ENCODE measurements at places on chromosomes 11 and 22.

GRCh38 chr11:116813170-116813569, 9.9 kb downstream of the APOA4 start:
- DNase-seq, result no peak

GRCh38 chr22:36256478-36256877, 3.5 kb downstream of the APOL1 start:
- DNase-seq, result no peak

GRCh38 chr11:68641880-68642279, 42.5 kb upstream of the GAL start:
- DNase-seq, result no peak

DNA sequence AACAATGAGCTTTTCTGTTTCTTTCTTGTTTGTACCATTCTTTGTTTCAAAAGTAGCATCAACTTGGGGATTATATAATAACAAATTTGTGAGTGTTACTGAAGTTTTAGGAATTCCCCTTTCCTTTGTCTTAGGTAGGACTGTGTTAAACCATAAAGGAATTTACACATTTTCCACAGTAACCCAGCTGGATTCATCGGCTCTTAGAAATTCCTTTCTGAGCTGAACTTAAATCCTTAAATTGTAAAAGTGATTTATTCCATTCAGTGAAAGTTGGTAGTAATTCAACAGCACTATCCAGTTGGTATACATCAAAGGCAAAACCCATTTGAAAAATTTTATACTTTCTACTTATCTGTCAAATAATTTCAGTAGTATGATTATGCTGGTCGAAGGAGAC, 11.8 kb downstream of the EMSY start:
- no peak for DNase-seq

GRCh38 chr11:112345166-112345565, 84.5 kb upstream of the PLET1 start:
- DNase-seq, result no peak

- DNase-seq, result no peak
Measured at GRCh38 chr11:14544611-14545010, 24.4 kb upstream of the PSMA1 start.

DNA sequence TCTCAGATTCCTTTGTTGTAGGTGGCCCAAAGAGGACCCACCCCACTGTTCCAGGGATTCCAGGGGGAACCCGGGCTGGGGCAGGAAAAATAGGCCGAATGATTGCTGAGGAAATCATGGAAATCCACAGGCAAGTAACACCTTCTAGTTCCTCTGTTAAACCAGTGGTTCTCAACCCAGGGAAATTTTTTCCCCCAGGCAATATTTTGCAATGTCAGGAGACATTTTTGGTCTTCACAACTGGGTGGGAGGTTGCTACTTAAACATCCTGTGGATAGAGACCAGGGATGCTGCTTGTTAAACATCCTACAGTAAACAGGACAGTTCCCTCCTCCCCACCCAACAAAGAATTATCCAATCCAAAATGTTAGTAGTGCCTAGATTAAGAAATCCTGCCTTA, 84.7 kb downstream of the BTBD10 start:
- no peak for DNase-seq

DNA sequence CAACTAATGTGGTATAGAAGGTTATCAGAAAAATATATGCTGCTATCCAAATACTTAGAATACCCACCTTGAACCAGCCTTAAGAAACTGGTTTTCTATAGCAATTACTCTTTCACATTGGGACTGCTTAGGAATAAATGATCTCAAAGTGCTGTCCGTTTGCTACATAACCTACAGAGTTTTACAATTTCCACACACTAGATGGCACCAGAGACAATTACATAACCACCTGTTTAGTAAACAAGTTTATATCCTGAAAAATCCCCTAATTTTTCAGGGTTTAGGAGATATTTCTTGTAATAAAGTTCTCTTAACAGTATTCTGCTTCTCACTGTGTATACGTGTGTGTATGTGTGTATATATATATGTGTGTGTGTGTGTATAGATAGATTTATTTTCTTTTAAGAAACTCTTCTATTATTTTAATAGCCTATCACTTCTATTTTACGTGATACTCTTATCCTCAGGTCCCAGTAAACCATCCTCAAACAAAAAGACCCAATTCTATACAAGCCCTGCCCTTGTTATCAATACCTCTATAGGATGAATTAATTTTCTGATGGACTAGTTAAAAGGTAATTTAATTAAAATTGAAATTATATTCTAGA, 6.7 kb upstream of the OR5I1 start:
- DNase-seq, result no peak

GRCh38 chr11:27699242-27699925, 871 bp downstream of the BDNF start:
- DNase-seq, result no peak

DNA sequence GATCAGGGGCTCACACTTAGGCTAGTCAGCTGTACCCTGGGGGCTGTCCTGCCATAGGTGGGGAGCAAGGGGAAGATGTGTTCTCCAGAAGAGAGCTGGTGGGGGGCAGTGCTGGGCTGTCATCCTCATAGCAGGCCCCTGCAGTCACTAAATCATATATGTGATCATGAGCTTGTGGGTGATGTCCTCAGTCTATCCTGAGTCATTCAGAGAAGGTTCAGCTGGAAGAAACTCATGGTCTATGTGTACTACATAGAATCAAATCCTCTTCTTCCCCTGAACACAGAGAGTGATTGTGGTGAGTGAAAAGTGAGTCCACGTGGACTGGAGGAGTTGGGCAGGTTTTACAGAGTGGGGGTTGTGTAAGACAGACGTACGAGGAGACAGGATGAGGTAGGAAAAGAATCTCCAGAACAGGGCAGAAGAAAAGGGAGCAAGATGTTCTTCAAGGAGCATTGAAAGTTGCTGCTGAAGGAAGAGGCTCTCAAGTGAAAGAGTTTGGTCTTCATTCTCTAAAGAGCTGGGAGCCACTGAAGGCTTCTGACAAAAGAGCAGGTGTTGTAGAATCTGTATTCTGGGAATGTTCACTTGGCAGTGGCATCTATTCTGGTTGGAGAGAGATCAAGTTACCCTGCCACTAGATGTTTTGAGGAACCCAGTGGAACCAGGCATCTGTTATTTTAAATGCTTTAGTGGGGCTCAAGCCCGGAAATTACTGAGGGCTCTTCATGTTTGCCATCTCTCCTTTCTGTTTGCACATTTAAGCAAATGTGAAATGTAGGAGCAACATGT, 68.9 kb downstream of the C22orf31 start:
- DNase-seq, result no peak

DNA sequence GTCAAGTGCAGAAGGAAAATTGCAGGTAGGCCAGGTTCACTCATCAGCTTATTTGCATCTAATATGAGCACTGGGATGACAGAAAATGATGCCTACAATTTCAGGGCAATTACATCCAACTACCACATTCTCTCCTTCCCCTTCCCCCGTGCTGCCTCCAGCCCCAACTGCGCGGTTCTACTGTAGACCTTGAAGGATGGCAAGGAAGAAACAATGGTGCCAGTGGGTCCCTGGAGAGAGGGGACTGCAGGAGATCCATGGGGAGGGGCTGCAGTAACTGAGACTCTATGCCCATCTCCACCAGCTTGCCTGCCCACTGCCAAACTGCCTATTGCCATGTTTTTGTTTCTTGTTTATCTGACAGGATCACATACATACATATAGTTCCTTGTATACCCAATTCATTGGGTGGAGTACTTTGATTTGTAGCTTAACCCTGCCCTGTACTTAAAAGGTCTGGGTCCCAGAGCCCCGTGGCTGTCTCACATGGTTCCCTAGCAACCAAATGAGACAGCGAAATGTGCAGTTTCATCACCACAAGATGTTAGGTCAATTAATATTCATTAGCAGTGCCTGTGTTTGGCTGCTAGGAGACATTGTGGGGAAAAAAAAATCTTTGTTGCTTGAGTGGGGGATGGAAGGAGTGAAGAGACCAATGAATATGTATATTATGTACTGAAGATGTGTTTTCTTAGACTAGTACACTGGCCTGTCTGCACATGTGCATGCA, 253.5 kb upstream of the PLET1 start:
- DNase-seq, result no peak

- DNase-seq, result no peak
Measured at GRCh38 chr11:71444811-71445210, 3.4 kb downstream of the DHCR7 start.

DNA sequence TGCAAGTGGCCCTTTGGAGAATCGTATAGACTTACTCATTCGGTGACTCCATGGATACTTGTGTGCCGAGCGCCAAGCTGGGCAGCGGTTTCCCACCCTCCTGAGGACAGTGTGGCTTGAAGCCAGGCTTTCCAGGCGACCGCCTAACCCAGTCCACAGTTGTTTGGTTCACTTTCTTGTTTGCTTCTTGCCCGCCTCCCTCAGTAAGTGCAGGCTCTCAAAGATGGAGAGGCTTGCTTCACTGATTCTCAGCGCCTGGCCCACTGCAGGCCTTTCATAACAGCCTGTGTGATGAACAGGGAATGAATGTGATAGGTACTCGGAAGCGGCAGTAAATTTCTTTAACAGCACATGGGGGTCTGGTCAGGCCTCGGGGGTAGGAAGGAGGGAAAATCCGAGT, 11.2 kb upstream of the MDK start:
- no peak for DNase-seq

DNA sequence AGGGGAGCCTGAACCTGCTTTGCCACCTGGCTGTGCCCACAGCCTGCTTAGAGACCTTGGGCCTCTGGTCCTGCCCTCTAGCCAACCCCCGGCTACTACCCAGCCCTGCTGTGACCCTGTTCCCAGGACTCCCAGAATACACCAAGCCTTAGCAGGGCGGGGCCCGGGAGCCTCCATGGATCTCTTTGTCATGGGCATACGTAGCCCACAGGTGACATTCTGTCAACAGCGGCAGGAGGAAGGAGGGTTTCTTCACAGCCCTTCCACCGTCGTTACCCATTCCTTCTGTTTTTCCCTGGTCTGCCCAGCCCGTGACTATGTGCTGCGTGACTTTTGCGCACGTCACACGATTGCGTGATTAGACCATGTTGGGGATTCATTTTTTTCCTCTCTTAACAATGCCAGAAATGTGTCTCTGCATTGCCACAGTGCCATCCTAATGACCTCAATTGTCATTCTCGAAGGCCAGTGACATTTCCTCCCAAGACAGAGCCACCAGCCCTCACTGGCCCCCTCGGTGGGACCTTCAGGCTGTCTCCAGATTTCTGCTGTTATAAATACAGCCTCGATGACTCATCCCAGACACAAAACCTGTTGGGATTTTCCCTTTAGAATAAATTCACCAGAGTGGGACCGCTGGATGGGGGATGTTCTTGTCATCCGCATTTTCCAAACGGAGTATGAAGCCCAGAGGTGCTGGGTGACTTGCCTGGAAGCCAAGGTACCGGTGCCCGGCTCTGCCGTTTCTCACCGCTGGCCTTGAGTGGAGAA, 9.0 kb downstream of the SYT12 start:
- DNase-seq, result no peak

- no peak for DNase-seq
Measured at GRCh38 chr11:19025481-19026406, 34.8 kb downstream of the MRGPRX2 start.

DNA sequence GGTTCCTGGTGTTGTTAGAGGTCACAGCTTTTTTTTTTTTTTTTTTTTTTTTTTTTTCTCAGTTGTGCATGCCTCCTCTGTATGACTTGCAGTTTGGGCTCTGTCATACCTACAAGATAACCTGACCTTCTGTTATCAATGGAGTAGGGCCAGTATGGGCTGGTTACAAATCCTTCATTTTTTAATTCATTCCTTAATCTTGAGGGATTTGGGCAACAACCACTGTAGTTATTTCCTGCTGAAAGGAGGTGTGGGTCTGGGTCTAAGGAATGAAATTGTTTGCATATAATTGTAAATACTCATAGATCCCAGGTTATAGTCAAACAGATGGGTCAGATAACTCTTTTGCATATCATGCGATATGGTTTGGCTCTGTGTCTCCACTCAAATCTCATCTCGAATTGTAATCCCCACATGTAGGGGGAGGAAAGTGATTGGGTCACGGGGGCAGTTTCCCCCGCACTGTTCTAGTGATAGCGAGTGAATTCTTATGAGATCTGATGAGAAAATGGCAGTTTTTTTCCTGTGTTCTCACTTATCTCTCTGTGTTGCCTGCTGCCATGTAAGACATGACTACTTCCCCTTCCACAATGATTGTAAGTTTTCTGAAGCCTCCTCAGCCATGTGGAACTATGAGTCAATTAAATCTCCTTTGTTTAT, 14.1 kb upstream of the GLYAT start:
- no peak for DNase-seq

DNA sequence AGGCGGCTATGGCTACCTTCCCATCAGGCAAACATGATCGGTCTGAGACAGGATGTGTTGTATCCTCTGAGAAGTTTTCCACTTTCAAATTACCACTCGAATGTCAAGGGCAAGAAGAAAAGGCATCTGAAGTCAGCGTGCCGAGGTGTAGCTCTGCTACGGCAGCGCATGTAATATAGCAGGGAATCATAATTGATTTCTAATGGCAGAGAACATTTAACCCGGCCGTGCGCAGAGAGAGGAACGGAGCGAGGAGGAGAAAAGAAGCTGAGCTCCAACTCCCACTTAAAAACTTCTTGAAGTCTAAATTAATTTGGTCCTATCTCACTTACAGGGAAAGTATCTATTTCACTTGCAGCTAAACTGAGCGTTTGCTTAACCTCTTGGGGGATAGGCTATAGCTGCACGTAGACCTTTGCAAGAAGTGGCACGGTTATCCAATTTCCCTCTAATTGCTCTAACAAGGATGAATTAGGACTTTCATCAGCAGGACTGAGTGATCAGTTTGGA, 137.3 kb upstream of the KIRREL3 start:
- no peak for DNase-seq

- no peak for DNase-seq
Measured at GRCh38 chr22:25219948-25220442, 556 bp downstream of the CRYBB2 start.

GRCh38 chr11:96023275-96023674, 99.4 kb upstream of the MTMR2 start:
- no peak for DNase-seq

GRCh38 chr11:116981266-116981885, 116.9 kb downstream of the SIK3 start:
- DNase-seq, result no peak

- no peak for DNase-seq
Measured at GRCh38 chr11:64564947-64565889, 25.8 kb upstream of the SLC22A12 start.

GRCh38 chr22:26466196-26466595, 17.4 kb downstream of the HPS4 start:
- DNase-seq, result no peak

DNA sequence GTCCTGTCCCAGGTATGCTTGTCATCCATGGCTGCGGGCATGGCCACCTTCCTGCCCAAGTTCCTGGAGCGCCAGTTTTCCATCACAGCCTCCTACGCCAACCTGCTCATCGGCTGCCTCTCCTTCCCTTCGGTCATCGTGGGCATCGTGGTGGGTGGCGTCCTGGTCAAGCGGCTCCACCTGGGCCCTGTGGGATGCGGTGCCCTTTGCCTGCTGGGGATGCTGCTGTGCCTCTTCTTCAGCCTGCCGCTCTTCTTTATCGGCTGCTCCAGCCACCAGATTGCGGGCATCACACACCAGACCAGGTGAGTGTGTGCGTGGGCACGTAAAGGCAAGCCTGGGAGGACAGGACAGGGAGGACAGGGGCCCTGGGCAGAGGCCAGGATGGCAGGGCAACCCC, 42.4 kb downstream of the SLCO2B1 start:
- no peak for DNase-seq

Measured in memory B cell (primary cell).